T-helper 1 cell (primary cell): ENCODE measurements at places on chromosomes 7 and 10.

- DNase-seq: no peak
Observed at GRCh38 chr7:124101173-124101768, 68.4 kb upstream of the TMEM229A start.

- no peak for DNase-seq
Observed at GRCh38 chr10:26216585-26217395, at the start of gene GAD2. Gene GAD2 (plus strand): TSS chr10:26216774. CDS start chr10:26216810, 36 bp downstream.

GRCh38 chr7:19690736-19691135, 18.1 kb downstream of the POLR1F start:
- DNase-seq: no peak

DNA sequence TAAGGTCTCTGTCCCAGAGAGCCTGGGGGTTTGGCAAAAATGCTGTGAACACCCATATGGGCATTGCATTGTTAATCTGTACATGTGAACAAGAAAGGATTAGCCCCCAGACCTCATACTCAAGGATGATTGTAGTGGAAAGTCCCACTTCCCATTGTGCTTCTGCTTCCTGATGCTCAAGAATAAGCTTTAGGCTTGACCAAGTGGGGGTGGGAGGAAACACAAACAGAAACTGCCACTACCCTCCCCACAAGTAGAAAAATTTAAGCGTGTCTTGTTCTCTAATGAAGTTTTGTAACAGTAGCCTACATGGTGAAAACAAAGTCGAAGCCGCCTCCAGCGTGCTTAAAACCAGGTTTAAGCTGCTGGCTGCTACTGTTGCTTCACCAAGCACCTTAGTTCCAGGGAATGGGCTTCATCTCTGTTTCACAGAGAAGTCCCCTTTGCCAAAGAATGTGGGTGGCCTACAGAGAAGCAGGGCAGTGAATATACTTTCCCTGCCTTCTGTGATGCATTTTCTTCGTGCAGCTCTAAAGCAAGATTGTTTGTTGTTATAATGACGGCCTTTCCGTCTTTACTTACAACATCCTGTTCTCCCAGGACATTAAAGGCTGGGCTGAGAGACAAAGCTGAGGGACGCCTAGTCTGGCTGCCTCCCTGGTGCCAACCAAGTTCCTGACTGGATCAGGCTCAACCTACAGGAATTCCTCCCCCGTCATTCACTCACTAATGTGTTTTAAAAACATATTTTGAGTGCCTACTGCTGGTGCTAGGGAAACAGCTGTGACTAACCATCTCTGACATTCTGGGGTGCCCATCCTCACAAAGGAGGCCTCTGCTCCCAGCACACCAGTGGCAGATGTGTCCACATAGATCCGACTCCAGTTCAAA, 32.1 kb upstream of the CCSER2 start:
- no peak for DNase-seq

GRCh38 chr10:22333167-22333974, 11.9 kb upstream of the SPAG6 start:
- peak; percentile 80 for DNase-seq

DNA sequence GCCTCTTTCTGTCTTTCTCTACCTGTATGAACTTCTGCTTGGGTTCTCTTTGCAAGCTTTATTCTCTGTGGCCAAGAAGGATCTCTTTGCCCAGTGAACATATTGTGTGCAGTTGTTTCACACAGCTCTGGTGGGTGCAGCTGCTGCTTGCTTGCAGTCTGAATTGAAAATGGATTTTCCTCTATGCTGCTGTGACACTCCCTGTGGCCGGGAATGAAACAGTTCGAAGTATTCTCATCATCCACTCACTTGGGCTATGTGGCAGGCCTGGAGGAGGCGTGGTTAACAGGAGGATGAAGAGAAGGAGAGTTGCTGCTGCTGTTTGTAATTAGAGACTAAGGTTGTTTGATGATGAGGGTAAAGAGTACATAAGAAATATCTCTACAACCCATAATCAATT, 28.4 kb upstream of the ITGA8 start:
- DNase-seq: no peak

DNA sequence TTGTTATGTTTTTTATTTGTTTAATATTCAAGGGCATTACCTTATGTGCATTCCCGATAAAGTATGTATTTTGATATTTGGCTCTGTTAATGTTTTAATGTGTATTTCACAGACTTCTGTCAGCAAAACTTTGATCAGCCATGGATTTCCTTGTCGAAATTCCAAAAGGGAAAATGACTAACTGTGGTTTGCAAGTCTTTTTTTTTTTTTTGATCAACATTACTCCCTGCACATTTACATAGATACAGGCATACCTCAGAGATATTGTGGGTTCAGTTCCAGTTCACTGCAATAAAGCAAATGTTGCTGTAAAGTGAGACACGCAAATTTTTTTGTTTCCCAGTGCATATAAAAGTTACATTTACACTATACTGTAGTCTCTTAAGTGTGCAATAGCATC, 351.9 kb downstream of the CXCL12 start:
- no peak for DNase-seq

DNA sequence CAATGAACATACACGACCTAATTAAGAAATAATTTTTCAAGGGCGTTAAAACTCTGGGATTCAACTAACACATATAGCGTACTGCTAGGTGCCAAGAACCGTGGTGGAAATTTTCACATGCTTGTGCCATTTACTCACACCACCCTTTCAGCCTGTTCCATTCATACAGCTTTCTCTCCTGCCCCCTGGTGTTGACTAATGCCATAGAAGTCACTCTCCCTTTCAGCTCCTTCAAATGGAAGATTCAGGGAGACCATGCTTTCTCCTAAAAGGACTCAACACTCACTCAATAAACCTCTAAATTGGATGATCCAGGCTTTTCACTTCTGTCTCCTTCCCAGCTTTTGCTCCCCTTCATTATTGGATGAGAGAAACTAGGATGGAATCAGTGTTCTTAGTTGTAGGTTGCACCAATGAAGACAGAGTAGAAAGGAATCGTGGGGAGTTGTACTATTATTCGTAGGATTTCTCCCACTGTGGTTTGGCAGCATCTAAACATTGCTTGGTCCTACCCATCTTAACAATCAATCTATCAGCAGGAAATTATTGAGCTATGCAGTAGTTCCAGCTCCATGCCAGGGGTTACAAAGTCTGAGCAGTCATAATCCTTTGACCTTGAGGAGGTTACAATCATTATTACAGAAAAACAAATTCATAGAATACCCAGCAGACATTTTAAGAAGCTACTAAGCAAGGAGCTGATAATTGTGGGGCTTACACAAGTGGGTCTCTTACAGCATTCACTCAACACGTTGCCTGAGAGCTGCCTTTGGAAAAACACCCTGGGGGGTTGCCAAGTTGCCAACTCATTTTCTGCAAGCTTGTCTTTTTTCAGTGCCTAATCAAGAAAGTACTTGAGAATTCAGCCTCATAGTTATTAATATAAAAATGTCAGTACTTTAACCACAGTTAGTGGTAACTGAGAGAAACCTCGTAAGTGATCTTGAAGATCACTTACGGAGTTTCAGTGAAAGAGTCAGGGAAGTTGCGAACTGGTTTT, 2.8 kb upstream of the PPP1R3C start:
- peak; percentile 11 for DNase-seq

- no peak for DNase-seq
Observed at GRCh38 chr7:32025381-32026082, 44.7 kb downstream of the PDE1C start.

DNA sequence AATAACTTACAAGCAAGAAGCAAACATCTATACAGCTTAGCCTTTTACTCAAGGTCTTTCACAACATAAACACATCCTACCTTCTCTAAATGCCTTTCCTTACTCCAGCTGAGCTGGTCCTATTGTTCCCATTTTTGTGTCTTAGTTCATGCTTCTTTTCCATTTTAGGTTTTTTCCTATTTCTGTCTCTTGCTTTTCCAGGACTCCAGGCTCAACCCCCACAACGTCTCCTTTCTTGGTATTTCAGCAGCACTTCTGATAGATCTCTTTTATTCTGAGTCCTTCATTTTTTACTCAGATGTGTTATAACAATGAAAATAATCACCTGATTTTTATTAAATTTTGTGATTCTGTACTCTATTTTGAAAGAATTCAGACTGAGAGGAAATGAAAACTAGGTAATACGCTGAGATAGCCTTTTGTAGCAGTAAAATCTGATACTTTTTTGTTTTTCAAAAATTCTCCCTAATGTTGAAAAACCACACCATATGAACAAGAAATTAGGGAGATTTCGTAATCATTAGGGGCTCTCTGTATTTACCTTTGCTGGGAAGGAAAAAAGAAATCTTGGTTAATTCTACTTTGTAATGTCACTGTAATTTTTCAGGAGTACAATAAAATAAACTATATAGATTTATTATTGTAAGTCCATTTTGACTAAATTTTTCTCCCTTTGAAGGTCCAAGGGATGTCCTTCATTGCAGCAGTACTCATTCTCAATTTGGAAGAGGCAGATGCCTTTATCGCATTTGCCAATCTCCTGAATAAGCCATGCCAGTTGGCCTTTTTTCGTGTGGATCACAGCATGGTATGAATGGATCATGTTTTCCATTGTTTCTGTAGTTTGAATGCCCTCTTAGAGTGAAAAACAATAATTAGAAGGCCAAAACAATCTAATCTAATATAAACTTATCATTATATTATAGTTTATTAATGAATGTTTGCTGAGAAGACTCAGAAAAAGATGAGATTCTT, 24.0 kb upstream of the HELLS start:
- no peak for DNase-seq

DNA sequence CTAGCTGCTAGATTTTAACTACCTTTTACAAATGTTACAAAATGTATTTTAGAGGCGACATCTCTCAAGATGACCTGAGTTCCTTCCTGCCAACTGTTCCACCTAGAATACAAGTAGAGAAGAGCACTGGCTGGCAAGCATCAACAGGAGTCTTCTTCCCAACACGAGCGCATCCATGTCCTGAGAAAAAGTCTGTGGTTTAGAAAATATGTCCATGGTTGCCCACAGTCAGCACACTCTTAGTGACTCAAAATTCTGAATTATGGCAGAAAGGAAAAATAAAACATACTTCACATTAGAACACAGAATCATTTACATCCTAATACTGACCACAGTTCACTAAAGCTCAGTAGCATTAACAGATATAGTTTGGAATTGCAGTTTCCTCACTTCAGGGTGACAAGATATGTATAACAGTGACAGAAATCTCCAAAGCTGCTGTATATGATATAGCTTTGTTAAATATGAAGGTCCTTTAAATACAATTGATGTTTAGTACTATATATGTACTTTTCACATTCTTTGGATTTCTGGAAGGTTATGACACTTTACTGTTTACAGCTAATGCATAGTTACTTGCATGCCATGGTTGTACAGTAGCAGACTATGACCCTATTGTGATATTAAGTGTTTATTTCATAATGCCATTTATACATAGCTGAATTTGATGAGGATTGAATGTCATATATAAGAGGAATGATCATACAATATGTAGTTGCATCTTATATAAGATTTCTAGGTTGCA, 327.1 kb downstream of the GFRA1 start:
- no peak for DNase-seq
